Lung (tissue), 17 donors: ENCODE measurements at places on chromosomes 11 and 22. TPM values are rescaled to one million over a fixed set of nuclear protein-coding genes. Genes with fewer than 3 reads are reported as not detected.

Gene SCN2B
- 0.03 TPM for polyA plus RNA-seq

GRCh38 chr22:25404556-25404927 is 159.9 kb upstream of the GRK3 start:
- no peak for DNase-seq

Gene ANKK1
- polyA plus RNA-seq = 0.55 TPM

DNA sequence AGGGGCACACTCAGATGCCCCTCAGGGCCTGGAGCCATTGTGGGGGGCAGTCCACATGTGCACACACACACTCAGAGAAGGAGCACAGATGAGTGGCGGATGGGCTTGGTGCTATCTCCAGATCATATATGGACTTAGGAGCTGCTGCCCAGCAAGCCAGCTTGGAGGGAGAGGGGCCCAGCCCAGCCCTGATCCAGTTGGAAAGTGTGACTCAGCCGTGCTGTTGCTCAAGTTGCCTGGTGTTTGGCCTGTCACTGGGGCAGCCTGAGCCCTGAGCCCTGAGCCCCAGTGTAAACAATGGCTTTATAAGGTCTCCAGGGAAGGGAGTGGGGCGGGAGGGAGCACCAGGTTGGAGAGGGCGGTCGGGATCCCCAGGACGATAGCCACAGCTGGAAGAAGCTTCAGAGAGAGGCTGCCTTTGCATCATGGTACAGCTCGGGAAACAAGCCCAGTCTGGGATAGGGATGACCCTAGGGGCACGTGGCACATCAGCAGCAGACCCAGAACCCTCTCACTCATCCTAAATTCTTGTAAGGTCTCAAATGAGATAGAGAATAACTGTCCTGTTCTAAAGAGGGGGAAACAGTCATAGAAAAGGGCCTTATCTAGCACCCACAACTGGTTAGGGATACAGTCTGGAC is 4.8 kb downstream of the SELENOM start:
- DNase-seq = no peak

- no peak for DNase-seq
Observed at GRCh38 chr22:22368516-22368915, 123.9 kb downstream of the VPREB1 start.

- DNase-seq = no peak
Observed at GRCh38 chr11:63574856-63575602, 11.8 kb upstream of the PLAAT2 start.

Gene RIMBP3B
- not detected for polyA plus RNA-seq

Gene E2F8
- 0.39 TPM for polyA plus RNA-seq

Gene LRRC32
- 159 TPM for polyA plus RNA-seq

Gene NCAM1
- polyA plus RNA-seq = 0.58 TPM

- DNase-seq = no peak
Observed at GRCh38 chr22:50714150-50714549, 23.9 kb upstream of the ACR start.

GRCh38 chr11:72585762-72586311 is 88.4 kb downstream of the PDE2A start:
- DNase-seq = peak; percentile 78

DNA sequence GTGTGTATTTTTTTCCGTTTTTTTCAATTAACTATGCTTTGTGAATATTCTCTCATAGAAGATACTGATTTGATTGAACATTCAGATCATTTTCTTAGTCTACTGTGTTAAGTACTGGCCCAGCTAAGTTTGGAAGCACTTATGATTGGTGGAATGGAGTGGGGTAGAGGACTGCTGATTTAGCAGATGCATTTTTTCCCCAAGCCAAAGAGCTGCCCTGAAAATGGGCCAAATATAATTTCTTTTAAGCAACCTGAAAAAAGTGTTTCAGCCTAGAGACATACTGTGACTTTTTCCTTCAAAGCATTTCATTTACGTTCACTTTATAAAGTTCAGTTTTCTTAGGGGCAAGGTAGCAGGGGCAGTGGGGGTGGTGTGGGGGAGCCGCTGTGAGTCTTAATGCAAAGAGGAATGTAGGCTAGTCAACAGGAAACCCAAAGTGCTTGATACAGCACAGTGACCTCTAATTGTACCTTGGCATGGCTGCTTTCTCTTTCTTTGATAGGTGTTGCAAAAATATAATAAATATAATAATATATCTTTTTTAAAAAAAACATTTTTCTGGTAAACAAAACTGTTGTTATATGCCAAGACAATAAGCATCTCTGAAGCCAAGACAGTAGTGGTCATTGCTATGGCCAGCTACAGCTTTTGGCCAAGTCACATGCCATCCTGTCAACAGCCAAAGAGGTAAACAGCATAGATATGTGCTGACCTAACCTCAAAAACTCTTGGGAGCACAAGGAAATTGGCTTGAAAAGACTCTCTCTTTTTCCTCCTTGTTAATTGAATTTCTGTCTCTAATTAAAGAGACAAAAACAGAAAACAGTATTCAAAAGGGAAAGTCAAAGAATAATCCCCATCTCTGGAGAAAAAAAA is 58.8 kb downstream of the LIF start:
- DNase-seq = peak; percentile 62

- no peak for DNase-seq
Observed at GRCh38 chr11:17766590-17766989, 32.0 kb downstream of the KCNC1 start.

DNA sequence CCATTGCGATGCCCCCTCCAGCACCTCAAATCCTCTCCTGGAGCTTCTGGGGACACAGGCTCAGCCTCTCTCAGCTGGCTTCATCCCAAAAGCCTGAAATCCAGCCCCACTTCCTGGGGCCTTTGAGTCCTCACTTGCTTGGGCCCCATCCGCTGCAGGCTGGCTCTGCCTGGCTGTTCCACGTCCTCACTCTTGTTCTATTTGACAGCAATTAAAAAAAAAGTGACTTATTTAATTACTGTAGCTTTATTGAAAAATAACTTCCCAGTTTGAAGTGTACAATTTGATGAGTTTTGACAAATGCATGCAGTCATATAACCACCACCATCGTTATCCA is 27.2 kb downstream of the PARVG start:
- no peak for DNase-seq

Gene TOMT
- not detected for polyA plus RNA-seq

Gene SLC5A12
- not detected for polyA plus RNA-seq

- no peak for DNase-seq
Observed at GRCh38 chr11:103871923-103872551, 164.4 kb upstream of the DDI1 start.

DNA sequence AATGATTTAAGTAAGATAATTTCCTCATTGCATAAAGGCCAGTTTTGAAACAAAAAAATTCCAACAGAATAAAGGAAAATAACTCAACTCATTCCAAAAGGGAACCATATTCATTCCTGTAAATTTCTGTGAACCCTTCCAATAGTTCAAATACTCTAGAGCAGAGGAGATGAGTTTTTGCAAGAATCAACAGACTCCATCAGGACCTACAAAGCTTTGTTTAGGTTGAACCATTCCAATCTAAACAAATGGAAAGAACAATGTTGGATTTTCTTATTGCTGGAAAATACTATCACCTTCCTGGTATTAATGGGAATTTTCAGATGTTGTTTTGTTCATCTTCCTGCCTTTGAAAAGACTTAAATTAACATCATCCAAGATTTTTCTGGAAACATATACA is 21.8 kb upstream of the OR5AN1 start:
- DNase-seq = no peak

Gene WBP2NL
- 0.42 TPM for polyA plus RNA-seq

Gene FAT3
- polyA plus RNA-seq = 0.29 TPM

GRCh38 chr22:35384527-35384926 is 3.6 kb downstream of the HMOX1 start:
- no peak for DNase-seq

- DNase-seq = no peak
Observed at GRCh38 chr22:49259839-49260615, 567.6 kb downstream of the BRD1 start.

- peak; percentile 39 for DNase-seq
Observed at GRCh38 chr11:2149864-2150847, 10.9 kb downstream of the INS start.

DNA sequence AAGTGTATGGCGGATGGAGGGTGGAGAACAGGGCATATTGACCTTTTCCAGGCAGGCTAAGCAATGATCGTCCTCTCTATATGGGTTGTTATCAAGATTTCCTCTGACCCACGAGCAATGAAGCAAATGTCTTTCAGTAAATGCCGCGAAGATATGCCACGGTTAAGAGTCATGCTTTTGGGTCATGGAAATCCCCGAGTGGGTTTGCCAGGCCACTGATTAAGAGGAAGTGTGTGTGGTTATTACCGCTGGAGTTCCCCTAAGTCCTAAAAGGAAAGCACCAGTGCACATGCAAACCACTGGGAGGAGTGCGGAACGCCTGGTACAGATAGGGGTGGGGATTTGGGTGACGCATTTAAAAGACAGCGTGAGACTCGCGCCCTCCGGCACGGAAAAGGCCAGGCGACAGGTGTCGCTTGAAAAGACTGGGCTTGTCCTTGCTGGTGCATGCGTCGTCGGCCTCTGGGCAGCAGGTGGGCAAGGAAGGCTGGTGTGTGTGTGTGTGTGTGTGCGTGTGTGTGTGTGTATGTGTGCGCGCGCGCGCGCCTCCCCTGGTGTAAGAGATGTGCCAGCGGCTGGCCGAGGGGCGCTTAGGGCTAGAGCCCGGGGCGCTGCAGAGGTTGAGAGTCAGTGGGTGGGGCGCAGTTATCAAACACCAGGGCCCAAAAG is at the start of gene BIRC3:
Gene BIRC3, plus strand, starts transcription at position 386 of the 669 bp plus-strand sequence. CDS start 7,026 bp downstream, outside the sequence.
- peak; percentile 77 for DNase-seq
